ENCODE measurements at places on chromosomes 11 and 22.
A peak's percentile ranks its signal among the peaks of the same experiment; 100 is the strongest.

- DNase-seq = peak; percentile 3
These were observed 6.5 kb downstream of the OR52M1 start for GRCh38 chr11:4551346-4551979.

DNA sequence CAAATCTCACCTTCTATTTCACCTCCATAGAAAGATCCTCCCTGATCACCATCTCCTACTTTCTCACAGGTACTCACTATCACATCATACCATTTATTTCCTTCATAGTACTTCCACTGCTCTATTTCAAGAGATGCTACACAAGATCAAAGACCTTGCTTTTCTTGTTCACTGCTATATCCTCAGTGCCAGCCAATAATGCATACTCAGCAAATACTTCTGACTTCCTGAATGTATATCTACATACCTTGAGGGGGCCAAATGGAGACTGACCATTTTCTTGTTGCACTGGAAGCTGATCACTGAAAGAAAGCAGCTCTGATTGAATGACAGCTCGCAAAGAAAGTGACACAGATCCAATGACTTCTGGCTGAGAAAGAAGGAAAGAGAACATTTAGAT is 64.7 kb downstream of the C2CD3 start:
- DNase-seq = no peak

GRCh38 chr11:35009191-35009943 is 92.9 kb downstream of the PDHX start:
- DNase-seq = peak; percentile 79

DNA sequence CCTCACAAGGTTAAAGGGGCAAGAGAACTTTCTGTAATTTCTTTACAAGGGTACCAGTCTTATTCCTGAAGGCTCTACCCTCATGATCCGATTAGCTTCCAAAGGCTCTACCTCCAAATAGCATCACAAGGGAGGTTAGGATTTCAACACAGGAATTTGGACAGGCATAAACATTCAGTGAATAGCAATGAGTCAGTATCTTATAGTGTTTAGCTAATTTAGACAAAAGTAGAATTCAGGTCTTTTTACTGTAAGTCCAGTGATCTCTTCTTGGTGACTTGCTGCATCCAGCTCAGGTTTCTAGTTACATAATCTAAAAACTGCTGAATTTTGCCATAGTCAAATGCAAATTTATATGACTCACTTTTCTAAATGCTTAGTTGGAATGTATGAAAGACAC is 1995.6 kb upstream of the RAG2 start:
- DNase-seq = peak; percentile 1

GRCh38 chr22:46881373-46882118 is 119.1 kb downstream of the TBC1D22A start:
- DNase-seq = no peak

DNA sequence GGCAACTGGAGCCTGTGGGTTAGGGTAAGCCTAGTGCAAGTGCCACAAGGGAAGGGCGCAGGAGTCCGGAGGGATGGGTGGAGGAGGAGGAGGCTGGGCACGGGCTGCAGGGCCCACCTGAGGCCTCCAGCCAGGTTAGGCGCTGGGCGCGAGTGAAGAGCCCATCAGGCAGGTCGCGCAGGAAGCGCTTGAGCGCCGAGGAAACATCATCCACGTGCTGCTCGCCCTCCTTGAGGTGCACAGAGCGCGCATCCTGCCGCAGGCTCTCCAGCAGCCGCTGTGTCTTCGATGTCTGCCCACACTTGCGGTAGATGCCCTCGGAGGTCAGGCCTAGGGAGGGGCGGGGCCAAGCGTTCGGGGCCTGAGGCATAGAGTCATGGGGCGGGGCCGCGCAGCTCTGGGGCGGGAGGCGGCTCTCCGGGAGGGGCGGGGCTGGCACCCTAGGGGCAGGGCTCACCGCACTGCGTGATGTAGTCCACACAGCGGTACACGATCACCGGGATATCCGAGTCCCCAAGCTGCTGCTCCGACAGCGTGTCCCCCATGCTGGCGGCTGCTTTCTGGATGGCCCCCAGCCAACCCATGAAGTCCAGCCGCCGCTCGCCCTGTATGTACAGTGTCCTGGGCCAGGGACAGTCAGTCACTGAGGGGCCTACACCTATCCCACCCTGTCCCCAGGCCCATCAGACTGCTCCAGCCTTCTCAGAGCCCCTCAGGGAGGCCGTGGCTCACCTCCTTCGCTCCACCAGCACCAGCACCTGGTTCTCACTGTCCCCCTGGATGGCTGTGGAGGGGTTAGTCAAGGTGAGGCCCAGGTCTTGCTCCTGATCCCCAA is 22.9 kb upstream of the PDE2A start:
- DNase-seq = peak; percentile 48

- DNase-seq = peak; percentile 97
These were observed 9.3 kb downstream of the CD82 start for GRCh38 chr11:44574610-44575287.

- DNase-seq = peak; percentile 51
These were observed 42.2 kb downstream of the WNT7B start for GRCh38 chr22:45934659-45935341.

DNA sequence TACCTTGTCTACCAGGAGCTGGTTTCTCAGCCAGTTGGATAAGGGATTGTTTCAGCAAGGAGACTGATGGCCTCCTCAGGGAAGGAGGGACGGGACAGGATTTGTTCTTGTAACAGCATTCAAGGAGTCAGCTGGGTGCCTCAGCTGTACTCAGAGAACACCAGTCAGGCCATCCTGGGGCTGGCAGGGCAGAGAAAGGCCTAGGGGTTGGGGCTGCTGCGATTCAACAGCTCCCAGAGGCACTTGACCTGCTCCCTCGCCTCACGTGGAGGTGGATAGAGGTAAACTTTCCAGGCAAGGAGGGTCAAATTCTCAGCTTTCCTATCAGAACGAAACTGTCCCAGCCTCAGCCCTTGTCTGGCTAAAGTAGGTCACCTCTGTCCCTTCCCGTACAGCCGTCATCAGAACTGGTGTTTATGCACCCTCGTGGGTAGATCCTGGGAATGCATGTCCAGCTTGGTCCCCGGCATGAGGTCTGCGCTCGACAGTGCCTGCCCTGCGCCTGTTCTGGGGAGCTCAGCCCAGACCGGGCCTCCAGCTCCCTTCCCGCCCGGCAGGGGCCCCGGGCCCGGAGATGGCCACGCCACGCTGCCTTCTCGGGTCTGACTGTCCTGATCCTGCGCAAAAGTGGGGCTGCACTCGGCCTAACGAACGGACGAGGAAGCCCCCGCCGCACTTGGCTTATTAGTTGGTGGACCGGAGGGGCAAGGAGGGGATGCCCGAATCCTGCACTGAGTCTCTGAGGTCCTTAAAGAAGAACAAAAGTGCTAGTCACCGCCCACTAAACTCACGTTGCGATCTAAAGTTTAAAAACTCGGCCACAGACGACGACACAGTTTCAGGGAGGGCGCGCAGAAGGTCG is 762 bp upstream of the CCDC134 start:
- peak; percentile 40 for DNase-seq

GRCh38 chr22:22948651-22949571 is 61.3 kb downstream of the IGLL5 start:
- peak; percentile 25 for DNase-seq

DNA sequence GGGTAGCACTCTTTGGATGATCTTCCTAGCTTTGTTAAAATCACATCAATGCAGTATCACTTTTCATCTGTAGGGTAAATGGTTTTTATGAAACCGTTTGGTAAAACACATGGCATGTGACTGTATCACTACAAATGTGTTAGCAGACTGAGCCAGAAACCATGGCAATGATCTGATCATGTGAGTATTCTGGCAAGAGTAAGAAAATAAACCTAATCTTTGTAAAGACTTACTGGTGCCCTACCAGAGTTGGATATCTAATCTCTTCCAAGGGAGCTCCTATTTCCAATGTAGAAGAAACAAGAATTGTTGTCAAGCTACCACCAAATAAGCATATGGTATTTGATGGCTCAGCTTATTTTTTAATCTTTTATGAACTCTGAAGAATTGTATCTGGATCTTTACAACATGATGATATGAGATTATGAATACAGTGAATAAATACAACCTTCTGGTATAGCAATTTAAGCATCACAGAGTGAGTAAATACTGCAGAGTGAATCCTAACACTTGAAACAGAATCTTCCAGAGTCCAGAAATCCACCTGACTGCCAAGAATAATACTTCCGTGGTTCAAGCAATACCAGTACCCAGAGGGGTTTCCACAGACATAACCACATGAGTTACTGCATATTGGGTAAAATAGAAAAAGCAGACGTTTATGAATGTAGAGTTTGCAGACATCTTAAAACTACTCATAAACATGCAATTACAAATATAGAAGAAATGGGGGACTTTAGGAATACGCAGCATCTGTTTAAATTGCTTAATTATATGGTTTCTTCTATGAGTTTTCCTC is 238.8 kb downstream of the TTC28 start:
- peak; percentile 74 for DNase-seq

GRCh38 chr11:72950685-72951084 is 136.5 kb downstream of the ATG16L2 start:
- no peak for DNase-seq

GRCh38 chr11:47288066-47288465 is 18.1 kb downstream of the MADD start:
- no peak for DNase-seq

- DNase-seq = no peak
These were observed 18.6 kb upstream of the FGF3 start for GRCh38 chr11:69837791-69838190.

DNA sequence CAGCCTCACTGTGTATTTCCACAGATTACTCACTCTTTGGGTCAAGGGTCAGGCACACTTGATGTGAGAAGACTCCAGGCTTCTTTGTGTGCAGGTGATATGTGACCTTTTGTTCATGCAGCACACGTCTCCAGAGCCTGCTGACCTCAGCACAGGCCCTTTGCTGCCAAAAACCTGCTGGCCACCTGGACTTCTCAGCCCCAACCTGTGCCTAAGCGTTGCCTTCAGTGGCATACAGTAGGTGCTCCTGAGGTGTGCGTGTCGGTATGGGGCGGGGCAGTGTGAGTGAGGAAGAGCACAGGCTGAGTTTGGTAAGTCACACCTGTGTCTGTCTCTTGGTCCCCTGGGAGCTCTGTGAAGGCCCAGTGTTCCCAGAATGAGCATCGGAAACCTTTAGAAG is 58.1 kb downstream of the WNT11 start:
- DNase-seq = no peak

DNA sequence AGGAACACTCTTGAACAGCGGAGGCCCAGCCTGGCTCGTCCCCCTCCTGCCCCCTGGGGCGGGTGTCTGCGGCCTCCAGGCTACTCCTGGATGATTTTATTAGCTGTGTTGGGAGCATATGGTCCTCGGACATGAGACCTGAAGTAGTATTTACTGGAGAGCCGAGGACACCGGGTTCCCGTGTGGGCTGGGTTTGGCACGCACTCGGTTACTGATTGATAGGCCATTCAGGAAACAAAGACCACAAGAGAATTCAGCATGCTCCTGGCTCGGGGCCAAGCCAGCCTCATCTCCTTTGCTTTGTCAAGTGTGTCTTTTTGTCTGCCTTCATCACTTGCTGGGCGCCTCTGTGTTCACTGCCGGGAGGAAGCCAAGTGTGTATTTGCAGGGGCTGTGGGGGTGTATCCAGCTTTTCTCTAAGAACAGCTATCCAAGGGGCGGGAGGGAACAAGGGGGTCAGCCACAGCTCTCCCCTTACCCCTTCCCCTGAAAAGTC is 9.7 kb downstream of the FXYD2 start:
- DNase-seq = no peak

GRCh38 chr11:32838505-32839274 is 9.0 kb downstream of the PRRG4 start:
- peak; percentile 24 for DNase-seq

- no peak for DNase-seq
These were observed 111.6 kb downstream of the BLID start for GRCh38 chr11:122004446-122004845.

DNA sequence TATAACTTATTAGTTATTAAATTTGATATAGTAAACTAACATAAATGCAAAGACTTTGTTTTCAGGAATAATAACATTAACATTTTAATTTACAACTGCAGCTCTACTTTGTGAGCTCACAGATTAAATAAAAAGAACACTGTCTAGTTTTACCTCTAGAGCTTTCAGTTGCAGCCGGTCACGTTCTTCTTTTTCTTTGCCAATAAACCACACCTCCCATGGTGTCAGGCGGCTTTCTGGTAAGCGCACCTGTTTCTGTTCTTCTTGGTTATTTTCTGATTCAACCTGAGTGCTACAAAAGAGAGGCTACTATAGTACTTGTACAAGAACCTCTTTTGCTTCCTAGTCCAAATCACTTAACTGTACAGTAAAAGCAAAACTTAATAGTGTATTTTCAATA is 5.8 kb downstream of the CCDC34 start:
- DNase-seq = no peak

- DNase-seq = no peak
These were observed 45.6 kb downstream of the OR2AT4 start for GRCh38 chr11:75051043-75051442.

DNA sequence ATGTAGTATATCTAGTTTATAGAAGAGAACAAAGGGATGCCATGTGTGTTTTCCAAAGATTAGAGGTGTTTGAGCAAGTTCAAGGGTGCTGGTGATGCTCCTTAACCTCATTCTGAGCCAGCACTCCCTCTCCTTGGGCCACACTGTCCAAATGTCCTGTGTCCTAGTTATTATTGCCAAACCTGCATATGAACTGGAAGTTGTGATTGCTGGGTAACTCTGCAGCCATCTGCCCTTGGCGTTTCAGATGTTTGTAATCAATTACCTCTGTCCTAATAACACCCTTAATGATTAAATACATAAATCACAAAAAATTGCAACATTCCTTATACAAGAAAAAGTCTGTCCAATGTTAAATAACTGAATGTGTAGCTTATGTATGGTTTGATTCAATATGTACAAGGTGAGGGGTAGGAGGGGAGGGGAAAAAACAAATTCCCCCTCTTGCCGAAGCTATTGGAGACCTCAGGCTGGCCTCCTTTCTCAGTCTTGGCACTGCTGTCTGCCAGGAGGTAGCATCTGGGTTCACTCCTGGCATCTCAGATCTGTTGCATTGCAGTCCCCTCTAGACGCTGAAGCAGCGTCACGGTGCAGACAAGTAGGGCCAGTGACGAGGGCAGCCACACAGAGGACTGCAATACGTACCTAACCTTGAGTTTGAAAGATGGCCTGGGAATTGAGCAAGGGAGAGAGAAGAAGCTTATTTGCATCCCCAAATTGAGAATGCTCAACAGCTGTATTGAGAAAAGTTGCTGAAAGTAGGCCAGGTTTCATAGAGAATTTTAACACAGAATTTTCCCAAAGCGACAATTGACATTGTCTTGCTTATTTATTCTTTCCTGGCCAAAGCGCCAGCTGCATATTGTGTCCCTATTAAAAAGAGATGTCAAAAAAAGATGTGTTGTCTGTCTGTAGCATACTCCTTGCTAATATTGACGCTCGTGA is 89.6 kb upstream of the ARHGAP32 start:
- no peak for DNase-seq

GRCh38 chr11:62055970-62056369 is 67.8 kb upstream of the INCENP start:
- no peak for DNase-seq

- no peak for DNase-seq
These were observed 98.0 kb downstream of the SLC36A4 start for GRCh38 chr11:93099806-93100205.

Data from fibroblast of villous mesenchyme (primary cell).